Dermis microvascular lymphatic vessel endothelial cell (primary cell): ENCODE measurements at places on chromosomes 3 and 15. TPM values are rescaled to one million over a fixed set of nuclear protein-coding genes. Genes with fewer than 3 reads are reported as not detected.

GRCh38 chr15:97903971-97904572, 56.4 kb upstream of the ARRDC4 start:
- DNase-seq: peak; percentile 11

GRCh38 chr3:111688190-111688800, 93.1 kb upstream of the ZBED2 start:
- DNase-seq: no peak

DNA sequence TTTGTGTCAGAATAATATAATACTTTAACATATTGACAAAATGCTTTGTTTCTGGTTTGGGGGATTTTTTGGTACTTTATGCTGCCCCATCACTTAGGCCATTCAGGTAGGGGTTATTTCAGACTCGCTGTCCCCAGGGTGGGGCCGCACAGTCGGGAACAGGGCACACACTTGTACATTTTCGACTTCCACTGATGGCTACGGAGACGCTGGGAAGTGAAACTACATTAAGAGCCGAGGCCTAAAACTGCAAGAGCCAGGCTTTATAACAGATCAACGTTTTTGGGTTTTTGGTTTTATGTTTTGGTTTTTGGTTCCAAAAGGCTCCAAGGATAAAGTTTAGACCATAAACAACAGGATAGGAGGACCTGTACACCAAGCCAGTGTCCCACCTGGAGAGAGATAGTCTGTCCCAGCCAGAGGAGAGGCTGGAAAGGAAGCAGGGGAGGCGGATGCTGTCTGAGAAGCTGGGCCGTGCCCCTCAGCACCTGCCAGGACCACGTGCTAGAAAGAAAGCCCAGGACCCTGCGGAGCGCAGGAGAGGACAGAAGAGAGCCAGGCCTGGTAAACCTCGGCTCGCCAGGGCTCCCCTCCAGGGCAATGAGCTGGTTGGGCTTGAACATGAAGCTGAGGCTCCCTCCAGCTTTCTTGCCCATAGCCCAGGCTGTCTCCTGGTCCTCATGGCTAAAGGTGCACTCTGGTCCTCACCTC, 111.7 kb downstream of the CHSY1 start:
- no peak for DNase-seq

DNA sequence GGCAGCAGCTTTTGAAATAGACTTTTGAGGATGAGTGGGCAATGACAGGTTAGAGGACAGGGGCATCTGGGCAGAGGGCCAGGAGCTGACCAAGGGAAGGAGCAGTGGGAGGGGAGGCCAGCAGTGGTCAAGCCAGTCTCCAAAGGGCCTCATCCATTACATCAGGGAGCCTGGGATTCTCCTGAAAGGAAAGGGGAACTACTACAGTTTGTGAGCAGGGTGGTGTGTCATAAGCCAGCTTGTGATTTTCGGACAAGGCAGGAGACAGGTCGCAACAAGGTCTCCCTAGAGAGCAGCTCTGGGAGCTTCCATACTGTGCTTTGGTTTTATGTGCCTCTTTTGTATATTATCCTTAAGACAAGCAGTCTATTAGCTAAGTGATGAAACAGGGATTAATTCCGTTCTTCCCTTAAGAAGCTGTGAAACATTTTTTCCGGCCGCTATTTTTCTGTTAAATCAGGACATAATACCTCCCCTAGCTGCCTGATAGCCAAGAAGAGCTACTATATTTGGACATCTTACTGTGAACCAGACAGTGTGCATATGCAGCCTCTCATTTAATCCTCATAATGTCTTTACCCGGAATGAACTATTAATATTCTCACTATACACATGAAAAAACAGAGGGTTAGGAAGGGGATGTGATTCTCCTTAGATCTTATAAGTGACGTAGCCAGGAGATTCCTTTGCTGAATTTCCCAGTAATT, 46.4 kb downstream of the C2CD4B start:
- DNase-seq: no peak

DNA sequence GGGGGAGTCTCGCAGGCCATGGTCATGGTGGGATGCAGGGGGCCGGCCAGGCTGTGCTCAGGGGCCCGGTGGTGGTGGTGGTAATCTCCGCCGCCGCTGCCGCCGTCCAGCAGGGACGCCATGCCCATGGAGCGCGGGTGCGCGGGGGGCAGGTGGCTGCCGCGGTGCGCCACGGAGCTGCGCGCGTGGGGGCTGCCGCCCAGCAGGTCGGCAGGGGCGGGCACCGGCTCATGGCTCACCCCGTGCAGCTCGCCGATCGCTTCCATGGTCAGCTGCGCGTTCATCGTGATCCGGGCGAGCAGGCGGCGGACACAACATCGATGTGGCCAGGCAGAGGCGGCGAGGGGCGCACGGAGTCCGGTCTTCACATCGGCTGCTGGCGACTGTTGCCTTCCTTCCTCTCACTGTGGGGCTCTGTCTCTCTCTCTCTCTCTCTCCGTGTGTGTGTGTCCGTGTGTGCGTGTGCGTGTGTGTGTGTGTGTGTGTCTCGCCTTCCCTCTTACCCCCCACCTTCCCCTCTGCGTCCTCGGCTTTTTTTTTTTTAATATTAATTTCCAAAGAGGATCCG, 451 bp downstream of the ONECUT1 start:
- no peak for DNase-seq

- DNase-seq: peak; percentile 70
Observed at GRCh38 chr3:194265996-194266964, 84.8 kb downstream of the CPN2 start.

- DNase-seq: no peak
Observed at GRCh38 chr3:185926445-185926844, 11.4 kb downstream of the TRA2B start.

GRCh38 chr3:136992115-136992514, 34.3 kb downstream of the IL20RB start:
- DNase-seq: no peak

DNA sequence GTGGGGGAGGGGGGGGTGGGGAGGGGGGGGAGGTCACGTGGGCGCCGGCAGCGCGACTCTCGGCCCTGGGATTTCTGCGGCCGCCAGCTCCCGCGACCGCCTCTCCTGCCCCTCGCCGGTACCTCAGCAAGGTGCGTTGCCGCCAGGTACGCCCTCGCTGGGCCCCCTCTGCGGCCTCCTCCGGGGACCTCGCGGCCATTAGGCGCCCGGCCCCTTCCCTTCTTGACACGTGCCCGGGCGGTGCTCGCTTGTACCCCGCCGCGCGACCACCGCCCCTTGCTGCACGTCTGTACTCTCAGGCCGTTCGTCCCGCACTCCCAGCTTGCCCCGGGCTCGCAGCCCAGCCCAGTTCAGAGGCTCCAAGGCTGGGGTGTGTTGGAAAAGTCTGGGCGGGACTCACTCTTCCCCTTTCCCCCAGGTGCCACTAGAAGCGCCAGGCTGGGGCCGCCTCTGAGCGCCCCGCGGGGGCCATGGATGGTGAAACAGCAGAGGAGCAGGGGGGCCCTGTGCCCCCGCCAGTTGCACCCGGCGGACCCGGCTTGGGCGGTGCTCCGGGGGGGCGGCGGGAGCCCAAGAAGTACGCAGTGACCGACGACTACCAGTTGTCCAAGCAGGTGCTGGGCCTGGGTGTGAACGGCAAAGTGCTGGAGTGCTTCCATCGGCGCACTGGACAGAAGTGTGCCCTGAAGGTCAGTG, at the start of gene MAPKAPK3:
MAPKAPK3 (plus strand) TSS at position 56 of the 696 bp plus-strand sequence; CDS start at position 471, 415 bp downstream.
- peak; percentile 12 for DNase-seq

DNA sequence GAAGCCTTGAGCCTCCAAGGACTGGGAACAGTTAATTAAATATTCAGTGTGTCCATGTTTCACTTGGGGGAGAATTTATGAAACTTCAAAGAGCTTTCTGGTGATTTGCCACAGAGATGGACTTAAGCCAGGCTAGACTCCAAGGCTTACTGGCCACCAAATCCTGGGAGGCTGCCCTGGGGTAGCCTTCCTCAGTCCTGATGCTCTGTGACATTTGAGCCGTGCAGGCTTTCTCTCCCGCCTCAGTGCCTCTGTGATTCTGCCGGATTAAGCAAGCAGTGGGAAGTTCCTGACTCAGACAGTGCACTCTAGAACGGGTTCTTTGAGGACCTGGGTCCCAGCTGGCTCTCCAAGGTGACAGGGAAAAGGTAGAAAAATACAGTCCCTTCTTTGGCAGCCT, 314.7 kb upstream of the ICE2 start:
- no peak for DNase-seq

GRCh38 chr3:188687389-188687788, 484.4 kb upstream of the TPRG1 start:
- DNase-seq: no peak

DNA sequence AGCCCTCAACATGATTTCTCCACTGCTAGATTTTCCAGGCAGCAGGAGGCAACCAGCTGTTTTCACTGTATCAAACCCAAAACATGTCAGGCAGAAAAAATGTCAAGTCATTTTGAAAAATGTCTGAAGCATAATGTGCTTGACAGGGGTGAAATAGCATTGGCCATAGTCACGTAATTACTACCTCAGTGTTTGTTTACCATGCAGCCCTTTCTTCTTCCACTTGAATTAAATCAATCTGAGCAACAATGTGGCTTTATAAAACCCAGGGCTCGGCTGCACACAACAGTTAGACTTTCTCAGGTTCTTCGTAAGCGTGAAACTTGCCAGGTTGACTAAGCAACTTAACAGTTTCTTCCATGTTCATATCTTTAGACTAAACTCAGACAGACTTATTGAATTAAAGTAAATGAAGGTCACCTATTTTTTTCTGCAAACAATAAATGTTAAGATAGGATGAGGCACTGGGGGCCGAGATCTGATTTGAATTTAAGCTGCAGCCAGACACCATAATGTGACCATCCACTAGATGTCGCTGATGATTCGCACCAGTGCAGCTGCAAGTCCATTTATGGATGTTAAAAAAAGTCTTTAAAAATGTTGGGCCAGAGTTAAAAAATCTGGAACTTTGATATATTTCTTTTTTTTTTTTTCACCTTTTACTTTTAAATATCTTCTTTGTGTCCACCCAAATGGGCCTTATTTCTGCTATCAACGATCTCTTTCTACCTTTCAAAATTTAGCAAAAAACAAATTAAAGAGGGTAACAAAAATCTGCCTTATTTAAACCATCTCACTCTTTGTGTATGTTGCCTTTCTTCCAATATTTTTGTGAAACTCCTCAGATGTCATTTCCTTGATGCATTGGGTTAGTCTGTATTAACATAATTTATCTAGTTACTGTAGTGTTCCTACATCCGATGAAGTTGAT, 305.9 kb downstream of the CACNA2D3 start:
- DNase-seq: peak; percentile 61

DNA sequence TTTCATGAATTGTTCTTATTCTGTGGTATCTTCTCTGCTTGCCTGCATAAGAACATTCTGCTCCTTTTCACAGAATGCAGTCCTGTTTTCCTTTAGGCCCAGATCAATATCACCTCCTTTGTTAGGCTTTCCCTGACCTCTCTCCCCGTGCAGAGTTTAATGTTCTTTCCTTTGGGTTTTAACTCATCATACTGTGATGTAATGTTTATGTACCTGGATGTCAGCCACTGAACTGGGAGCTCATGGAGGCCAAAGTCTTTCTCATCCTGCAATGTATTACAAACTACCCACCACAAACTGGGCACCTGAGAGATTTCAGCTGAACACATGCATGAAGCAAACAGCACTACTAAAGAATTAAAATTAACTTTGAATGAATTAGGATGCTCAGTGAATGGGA, 192.8 kb upstream of the RORA start:
- DNase-seq: no peak

- DNase-seq: no peak
Observed at GRCh38 chr3:33887478-33887877, 89.0 kb downstream of the PDCD6IP start.

GRCh38 chr15:48409623-48410022, 78.4 kb downstream of the DUT start:
- no peak for DNase-seq

GRCh38 chr3:53195602-53196574, 34.9 kb downstream of the PRKCD start:
- no peak for DNase-seq

DNA sequence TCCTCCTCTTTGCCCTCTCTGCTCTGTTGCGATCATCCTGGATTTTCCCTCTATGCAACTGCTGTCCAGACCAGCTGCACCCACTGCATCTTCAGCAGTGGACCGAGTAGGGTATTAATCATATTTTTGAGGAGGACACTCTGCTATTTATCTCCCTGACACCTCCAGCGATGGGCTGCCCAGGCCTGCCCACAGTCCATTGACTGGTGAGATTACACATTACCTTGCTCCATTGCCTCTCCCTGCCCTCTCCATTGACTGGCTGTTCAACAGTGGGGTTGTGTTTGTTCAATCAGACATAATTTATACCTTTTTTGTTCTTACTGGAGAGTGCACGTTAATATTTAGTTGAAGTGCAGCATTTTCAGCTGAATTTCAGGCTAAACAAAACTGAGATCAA, 559.3 kb upstream of the ARRDC4 start:
- no peak for DNase-seq

DNA sequence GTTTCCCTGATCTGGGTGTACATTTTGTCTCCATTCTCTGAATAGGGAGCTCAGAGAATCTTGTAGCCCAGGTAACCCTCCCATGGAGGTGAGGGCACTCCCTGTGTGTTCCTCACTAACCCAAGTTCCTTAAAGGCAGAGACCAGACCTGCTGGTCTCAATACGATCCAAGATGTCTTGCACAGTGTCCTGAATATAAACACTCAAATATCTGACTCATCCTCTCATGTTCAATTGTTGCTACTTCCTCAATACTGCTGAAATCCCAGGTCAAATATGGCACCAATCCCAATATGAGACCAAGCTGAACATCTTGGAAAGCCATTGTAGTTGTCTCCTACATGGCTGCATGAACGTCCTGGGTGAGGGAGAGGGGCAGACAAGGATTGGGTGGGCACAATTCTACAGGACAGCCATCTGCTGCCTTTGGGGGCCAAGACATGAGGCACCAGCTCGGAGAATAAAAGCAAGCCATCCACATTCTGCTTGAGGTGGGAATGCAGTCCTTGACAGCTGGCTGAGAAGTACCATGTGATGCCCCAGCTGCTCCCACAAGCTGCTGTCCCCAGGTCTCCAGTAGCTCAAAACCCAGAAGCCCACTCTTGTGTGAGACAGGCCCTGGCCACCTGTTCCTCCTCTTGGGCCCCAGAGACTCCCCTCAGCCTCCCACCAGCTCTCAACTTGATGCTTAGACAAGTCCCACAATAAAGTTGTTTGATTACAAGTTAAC, 18.2 kb downstream of the TBC1D2B start:
- peak; percentile 61 for DNase-seq

GRCh38 chr3:47365213-47366153, 15.3 kb upstream of the PTPN23 start:
- peak; percentile 73 for DNase-seq

TMC3 gene
- total RNA-seq: not detected in 2 replicates

CNTN3 gene
- total RNA-seq: not detected in 2 replicates

RCN2 gene
- total RNA-seq: 35.9 and 42.0 TPM in 2 replicates

ZNF860 gene
- total RNA-seq: 1.3 and 1.9 TPM in 2 replicates

LRTM1 gene
- not detected in 2 replicates for total RNA-seq

ACTRT3 gene
- 1.7 and 2.0 TPM in 2 replicates for total RNA-seq

INKA1 gene
- total RNA-seq: 13.6 and 15.0 TPM in 2 replicates

TUSC7 gene
- not detected in 2 replicates for total RNA-seq

NR1I2 gene
- under 0.01 TPM in 1 of 2 replicates, not detected in the other for total RNA-seq

EPB42 gene
- total RNA-seq: not detected in 2 replicates
